Renal cortical epithelial cell (primary cell): ENCODE measurements at places on chromosomes 11 and 22. TPM values are rescaled to one million over a fixed set of nuclear protein-coding genes. Genes with fewer than 3 reads are reported as not detected.
A peak's percentile ranks its signal among the peaks of the same experiment; 100 is the strongest.

GRCh38 chr11:72670041-72670440 is 4.2 kb downstream of the PDE2A start:
- no peak for DNase-seq

The PIWIL4 gene
- 2.1 and 3.1 TPM in 2 replicates for total RNA-seq

DNA sequence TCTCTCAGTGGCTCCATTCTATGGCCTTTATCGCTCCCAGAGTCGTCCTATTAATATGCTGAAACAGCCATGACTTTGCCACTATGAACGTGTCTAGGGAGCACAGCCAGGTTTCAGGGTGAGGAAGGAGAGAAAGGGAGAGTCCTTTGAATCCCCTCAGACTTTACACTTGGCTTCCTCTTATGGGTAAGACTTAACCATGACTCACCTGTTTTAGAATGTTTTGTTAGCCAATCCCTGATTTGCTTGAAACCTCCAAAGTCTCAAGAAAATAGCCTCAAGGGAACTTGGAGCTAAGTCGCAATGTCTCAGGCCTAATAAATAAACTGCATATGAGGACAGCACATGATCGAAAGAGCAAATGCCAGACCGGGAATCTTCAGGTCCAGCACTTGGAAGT is 131.2 kb upstream of the RCN1 start:
- peak; percentile 88 for DNase-seq

GRCh38 chr22:43327157-43327438 is 16.1 kb downstream of the SCUBE1 start:
- DNase-seq = no peak

The OR2D2 gene
- 0.40 TPM in 1 of 2 replicates, not detected in the other for total RNA-seq

- no peak for DNase-seq
Measured at GRCh38 chr22:38267086-38267485, 5.7 kb downstream of the TMEM184B start.

- DNase-seq = no peak
Measured at GRCh38 chr22:26446808-26447515, 17.9 kb downstream of the ASPHD2 start.

- no peak for DNase-seq
Measured at GRCh38 chr11:70292863-70293262, 22.4 kb downstream of the PPFIA1 start.

The ABCG4 gene
- total RNA-seq = 0.15 TPM in 1 of 2 replicates, not detected in the other

The POTEH gene
- not detected in 2 replicates for total RNA-seq

The MMP11 gene
- 8.4 and 12.3 TPM in 2 replicates for total RNA-seq

- DNase-seq = peak; percentile 32
Measured at GRCh38 chr11:33733980-33734379, 2.2 kb downstream of the CD59 start.

The ACTN3 gene
- not detected in 2 replicates for total RNA-seq

The EFCAB6 gene
- total RNA-seq = 0.69 and 8.4 TPM in 2 replicates

- no peak for DNase-seq
Measured at GRCh38 chr11:16741473-16741872, 3.0 kb downstream of the C11orf58 start.

DNA sequence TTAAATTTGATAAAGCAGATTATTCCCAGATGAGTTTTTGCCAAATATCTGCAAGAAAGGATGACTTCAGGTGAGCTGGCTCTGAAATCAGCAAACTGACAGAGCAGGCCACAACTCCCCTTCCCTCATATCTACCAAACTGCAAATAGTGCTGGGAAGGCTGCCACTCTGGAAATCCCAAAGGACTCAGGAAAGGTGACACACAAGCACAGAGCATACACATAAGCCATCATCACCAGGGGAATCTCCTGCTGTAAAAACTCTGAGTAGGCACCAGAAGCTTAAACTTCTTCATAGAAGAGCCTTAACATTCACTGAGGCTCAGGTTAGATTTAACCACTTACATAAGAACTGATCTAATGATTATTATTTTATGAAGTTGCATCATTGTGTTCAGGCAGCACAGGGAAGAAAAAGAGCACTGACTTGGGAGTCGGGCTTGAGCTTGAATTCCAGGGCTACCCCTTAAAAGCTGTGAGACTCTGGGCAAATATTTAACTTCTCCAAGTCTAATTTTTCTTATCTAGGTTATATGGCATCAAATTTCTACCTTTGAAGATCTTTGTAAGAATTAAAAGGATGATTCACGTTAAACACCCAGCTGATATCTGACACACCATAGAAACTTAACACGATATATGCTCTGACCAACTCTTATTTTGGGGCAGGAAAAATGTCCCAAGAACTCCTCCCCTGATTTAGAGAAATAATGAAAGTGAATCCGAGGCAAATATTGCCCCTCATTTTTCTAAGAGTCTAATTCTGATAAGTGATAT is 15.0 kb downstream of the SYTL2 start:
- DNase-seq = no peak

- peak; percentile 57 for DNase-seq
Measured at GRCh38 chr22:21641417-21641788, 699 bp upstream of the SDF2L1 start.

The CHCHD10 gene
- total RNA-seq = 0.69 and 8.3 TPM in 2 replicates

GRCh38 chr11:95536047-95536690 is 253.4 kb downstream of the FAM76B start:
- no peak for DNase-seq

The PRR33 gene
- not detected in 2 replicates for total RNA-seq

DNA sequence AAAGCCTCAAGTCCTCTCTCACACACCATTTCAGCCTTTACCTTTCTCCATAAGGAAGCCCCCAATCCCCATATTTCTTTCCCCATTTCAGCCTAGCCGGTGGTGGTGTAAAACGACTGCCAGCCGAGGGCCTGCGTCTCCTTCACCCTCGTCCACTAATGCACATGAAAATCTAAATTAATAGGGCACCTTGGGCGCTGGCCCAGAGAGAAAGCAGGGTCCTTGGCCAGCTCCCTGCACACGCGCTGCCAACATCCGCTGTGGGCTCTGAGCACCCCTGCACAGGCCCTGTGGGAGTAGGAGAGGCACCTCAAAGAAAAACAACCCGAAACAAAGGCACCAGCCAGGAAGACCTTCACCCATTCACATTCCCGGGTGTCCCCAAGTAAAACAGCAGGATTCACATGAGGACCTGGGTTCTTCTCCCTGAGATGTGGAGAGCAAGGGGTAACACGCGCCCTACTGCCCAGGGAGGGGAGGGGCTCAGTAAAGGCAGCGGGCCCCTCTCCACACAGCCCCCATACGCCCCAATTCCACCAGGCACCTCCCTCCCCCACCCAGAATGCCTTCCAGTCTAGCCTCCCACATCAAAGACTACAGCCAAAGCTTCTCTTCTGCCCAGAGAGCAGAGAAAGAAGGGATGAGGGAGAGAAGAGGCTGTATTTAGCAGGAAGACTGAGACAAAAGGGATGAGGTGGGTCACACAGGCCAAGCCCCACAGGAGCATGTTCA is 79.0 kb downstream of the MICAL3 start:
- DNase-seq = no peak

The TYR gene
- not detected in 2 replicates for total RNA-seq

The MMP12 gene
- total RNA-seq = 0.80 TPM in 1 of 2 replicates, not detected in the other

The MS4A1 gene
- not detected in 2 replicates for total RNA-seq

DNA sequence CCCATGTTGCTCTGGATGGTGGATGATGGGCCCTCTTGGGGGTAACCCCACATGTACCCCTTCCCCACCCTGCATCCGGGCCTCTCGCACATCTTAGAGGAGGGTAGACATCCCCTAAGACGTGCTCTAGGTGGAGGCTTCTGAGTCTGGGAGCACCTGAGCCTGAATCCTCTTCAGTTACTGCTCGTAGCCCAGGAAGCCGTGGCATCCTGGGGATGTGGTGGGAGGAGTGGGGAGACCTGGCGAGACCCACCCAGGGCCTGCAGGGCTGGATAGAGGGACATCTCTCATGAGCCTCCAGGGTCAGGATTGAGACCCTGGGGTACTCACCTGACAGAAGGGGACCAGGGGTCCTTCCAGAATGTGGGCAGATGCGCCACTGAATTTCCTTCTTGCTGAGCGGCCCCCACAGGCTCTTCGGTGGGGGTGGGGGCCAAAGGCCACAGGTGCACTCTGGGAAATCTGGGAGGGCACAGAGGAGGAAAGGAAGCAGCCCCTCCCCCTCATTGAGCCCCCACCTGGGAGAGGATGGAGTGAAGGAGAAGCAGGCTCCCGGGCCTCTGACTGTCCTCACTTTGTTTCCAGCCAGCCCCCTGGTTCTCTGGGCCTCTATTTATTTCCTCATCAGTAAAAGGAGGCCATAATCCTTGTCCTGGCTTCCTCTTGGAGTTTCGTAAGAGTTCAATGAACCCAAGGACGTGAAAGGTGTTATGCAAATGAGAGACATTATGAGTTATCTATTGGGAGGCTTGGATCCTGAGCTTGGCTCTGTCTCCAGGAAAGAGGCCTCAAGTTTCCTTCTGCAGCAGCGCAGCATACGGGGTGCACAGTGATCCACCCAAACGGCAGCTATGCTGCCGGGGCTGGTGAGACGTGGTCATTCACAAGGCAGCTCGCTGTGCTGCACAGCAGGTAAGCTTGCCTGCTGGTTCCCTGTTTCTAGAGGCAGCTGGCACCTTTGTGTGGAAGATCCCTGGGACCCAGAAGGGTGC is 31.2 kb downstream of the KCNJ4 start:
- DNase-seq = peak; percentile 76

The APOL5 gene
- total RNA-seq = not detected in 2 replicates

DNA sequence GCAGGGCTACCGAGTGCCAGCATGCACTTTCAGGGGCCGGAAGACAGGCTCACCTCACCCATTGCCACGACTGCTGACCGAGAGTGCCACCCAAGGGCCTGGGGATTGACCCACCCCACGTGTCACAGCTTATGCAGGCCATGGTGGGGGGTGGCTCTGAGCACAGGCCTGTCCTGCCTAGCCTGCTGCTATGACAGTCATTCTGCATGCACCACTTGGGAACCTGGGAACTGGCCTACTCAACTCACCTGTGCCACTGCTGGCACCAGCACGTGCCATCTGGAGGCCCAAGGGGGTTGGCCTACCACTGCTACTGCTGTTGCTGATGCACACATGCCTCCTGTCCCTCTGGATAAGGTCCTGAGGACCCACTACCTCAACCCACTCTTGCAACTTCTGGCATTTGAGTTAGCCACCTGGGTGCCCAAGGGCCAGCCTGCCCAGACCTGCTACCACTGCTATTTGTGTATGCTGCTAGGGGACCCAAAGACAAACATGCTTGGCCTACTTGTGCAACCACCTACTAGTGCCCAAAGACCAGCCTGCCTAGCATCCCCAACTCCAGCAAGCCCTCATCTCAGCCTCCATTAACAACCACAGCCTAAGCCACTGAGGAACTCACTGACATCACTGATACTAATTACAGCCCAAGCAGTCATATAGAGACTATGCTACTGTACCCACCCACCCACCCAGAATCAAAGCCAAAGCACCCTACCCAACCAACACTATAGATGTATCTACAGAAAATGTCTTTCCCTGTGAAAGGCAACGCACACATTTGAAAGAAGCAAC is 59.0 kb upstream of the NARS2 start:
- no peak for DNase-seq

The ST14 gene
- total RNA-seq = 35.1 and 137 TPM in 2 replicates

The OPCML gene
- total RNA-seq = not detected in 2 replicates

DNA sequence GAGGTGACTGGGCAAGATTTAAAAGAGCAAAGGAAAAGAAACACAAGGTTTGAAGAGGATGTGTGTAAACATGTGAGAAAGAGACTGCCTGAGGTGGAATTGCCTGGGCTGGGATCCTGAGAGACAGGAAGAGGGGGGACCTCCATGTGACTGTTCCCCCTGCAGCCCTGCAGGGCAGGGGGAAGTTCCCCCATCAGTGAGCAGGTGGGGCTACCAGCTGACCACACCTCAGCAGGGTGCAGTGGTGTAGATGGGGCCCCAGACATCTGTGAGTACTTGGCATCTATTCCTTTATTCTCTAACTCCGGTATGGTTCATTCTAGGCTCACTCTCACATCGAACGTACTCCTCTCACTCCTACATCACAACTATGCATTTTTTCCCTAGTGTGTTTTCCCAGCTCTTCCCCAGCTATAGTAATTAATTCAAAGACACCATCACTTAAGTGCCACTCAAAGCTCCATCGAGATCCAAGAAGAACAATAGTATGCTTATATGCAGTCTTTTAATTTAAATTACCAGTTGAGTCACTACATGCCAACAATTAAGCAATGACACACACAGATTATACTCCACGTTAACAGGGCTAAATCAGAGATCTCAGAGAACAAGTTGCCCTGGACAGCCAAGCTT is 42.7 kb downstream of the LGR4 start:
- peak; percentile 53 for DNase-seq

GRCh38 chr11:41458641-41459040 is 811 bp downstream of the LRRC4C start:
- DNase-seq = no peak

DNA sequence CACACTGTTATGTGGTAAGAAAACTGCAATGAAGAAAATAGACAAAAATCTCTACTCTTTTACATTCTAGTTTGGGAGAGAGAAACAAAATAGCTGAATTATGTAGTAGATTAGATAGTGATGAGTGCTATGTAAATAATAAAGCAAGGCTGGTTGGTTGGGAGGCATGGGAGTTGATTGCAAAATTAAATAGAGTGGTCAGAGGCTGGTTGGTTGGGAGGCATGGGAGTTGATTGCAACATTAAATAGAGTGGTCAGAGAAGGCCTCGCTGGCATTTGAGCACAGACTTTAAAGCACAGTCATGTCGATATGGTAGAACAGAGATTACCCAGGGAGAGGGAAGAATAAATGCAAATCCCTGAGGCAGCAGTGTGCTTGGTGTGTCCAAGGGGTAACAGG is 22.4 kb downstream of the SIK2 start:
- no peak for DNase-seq

The MYEOV gene
- total RNA-seq = 0.25 and 13.5 TPM in 2 replicates

The DNAJB13 gene
- 0.35 and 1.4 TPM in 2 replicates for total RNA-seq

DNA sequence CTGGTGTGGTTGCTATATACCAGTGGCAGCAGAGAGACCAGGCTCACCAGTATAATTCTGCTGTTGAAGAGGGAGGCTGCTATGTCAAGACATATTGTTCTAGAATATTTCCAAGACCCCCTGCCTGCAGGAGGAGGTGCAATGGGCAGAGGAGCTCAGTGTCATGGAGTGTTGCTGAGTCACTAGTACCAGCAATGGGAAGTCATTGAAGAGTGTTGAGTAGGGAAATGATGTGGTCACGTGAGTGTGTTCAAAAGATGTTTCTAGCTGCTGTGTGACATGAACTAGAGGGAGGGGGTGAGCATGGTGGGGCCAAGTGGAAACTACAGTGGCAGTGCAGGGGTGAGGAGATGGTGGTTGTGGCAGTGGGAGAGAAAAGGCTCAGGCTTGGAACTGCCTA is 76.3 kb upstream of the BIRC3 start:
- peak; percentile 64 for DNase-seq

DNA sequence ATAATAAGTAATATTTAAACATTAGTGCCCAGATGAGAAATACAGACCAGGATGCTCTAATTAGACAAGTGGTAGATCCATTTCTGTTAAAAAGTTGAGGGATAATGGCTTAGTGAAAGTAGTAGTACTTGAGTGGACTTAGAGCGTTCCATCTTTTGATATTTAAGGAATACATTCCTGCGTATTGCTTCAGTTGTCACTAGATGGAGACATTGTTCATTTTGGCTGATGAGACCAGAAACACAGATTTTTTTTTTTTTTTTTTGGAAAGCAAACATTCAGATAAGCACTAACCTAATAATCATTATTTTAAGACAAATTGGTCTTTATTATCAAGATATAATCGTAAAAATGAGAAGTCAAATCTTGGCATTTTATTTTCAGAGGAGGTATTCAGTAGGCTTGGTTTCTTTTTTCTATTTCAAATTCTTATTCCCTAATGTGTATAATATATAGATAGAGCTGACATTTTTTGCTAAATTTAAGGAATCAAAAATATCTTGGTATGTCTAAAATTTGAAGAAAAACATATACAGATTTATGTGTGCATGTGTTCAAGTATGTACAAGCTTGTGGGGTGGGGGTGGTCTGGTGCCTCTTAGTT is 92.9 kb downstream of the DYNC2H1 start:
- peak; percentile 50 for DNase-seq
